ENCODE measurements at places on chromosomes 5 and 9.

- no peak for DNase-seq
Measured at GRCh38 chr9:5762421-5762820, 70.5 kb downstream of the ERMP1 start.

GRCh38 chr9:27519466-27520465 lies 4.3 kb upstream of the IFNK start:
- DNase-seq = no peak

GRCh38 chr9:90826326-90827020 lies 24.9 kb downstream of the SYK start:
- DNase-seq = peak; percentile 15

DNA sequence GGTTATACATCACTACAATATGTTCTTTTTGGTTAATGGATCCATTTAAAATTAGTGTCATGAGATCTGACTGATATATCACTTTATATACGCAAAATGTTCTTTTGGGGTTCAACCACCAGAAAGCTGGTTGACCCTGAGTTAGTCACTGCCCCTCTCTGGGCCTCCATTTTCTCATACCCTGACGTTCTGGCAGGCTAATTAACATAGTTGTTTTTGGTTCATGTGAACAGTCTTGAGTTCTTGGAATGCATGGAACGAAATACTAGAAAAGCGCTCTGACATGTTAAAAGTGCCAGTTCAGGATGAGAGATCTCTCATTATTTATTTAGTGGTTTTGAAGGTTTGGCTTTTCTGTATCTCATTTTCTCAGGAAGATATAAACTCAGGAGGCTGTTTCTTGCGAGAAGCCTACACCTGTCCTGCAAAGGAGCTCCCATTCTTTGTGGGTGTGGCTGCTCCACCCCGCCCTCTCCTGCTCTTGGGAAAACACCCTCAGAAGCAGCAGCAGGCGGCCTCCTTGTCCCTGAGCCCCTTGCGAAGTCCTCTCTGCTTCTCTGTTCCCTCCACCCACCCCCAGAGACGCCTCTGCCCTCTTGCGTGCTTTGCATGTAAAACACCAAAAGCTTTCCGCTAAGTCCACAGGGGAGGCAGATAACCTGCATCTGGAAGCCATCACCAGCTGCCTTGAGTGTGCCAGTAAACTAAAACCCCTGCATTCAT lies 302.4 kb upstream of the PANK3 start:
- no peak for DNase-seq

GRCh38 chr9:89505911-89506310 lies 8.0 kb upstream of the SEMA4D start:
- no peak for DNase-seq

DNA sequence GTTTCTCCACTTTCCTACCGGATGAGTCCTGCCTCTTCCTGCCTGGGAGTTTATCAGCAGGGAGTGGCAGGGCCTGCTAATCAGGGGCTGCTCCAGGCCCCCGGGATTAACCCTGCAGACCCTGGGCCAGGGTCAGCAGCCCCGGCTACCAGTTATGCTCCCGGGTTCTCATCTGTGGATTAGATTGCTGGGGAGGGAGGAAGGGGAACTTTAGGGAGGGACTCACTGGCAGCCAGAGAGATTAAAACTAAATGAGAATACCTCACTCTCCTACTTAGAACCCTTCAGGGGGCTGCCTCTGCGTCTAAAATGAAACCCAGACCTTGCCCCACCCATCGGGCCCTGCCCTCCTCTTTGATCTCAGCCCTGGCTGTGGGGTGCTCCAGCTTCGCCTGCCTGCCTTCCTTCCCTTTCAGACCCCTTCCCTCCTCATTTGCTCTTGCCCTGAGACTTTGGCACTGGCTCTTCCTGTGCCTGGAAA lies 130.5 kb upstream of the HAND1 start:
- no peak for DNase-seq

- DNase-seq = no peak
Measured at GRCh38 chr5:168195110-168195509, 96.3 kb upstream of the WWC1 start.

DNA sequence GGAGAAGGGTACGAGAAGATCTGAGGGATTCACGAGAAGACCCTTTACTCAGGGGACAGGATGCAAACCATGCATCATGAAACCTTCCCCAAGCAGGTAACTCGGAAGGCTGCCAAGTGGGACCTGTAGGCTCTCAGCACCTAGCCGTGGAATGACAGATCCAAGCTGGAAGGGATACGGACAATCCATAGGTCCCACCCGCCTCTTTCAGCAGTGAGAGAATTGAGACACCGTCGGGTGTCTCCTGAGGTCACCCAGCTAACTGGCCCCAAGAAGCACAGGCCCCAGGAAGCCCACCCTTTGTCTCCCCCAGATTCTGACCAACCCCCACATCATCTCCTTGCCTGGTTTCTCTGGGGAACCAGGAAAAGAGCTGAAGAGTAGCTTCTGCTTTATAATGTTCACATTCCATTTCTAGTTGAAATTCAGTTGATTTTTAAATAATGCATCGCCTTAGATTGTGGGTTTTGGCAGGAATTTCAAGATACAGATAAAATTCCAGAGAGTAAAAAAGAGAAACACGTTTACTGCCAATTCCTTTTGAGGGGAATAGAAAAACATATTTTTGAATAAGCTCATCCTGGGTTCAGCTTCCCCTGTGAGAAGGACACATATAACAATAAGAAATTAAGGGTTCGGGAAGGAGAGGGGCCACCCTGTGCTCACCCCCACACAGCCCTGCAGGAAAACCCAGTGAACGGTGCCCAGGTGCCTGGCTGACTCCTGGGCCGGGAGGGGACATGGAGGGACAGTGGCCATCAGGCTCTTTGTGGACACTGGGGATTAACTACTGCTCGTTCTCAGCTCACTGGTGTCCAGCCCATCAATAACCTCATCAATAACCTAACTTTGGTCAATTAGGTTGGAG lies 51.1 kb downstream of the NSUN2 start:
- no peak for DNase-seq

GRCh38 chr5:6504677-6505415 lies 56.2 kb downstream of the UBE2QL1 start:
- peak; percentile 86 for DNase-seq
